Sciatic nerve (tissue), 2 donors: ENCODE measurements at places on chromosomes 4 and X.

GRCh38 chr4:8689741-8690140 lies 97.2 kb downstream of the CPZ start:
- DNase-seq: no peak

GRCh38 chr4:158444621-158445020 lies 77.1 kb upstream of the RXFP1 start:
- no peak for DNase-seq

DNA sequence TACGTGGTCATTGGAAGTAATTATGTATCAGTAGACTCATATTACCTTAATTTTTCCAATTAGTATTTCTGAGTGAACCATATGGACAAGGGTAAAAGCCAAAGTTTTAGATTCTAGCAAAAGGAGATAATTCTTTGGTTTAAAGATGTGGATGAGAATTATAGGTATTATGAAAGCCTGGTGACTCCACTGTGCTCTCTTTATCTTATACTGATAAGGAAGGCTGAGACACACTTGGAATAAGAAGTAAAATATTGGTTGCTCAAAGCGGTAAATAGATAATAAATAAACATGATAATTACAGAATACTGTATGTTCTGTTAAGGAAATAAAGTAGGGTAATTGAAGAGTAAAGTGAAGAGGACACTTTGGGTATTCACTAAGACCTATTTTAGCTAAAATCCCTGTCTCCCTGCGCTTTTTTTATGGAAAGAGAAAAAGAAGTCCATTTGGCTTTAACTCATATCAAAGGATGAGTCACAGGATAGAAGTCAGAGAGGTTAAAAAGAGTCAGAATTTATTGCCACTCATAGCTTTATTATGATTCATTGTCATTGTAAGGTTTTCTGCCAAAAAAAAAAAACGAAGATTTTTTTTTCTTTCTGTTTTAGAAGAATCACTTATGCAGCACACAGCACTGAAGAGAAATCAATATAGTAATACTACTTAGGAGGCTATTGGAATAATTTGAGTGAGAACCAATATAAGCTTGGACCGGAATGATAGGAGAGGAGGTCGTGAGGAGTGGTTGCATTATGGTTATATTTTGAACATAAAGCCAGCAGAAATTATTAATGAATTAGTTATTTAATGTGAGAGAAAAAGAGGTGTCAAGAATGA lies 2463.1 kb downstream of the ARAP2 start:
- no peak for DNase-seq

- DNase-seq: no peak
Measured at GRCh38 chr4:8556341-8557150, 23.6 kb upstream of the GPR78 start.

GRCh38 chr4:173171987-173172386 lies 3.4 kb downstream of the GALNT7 start:
- no peak for DNase-seq
